Fibroblast of the aortic adventitia (primary cell): ENCODE measurements at places on chromosomes 5 and 9. TPM values are rescaled to one million over a fixed set of nuclear protein-coding genes. Genes with fewer than 3 reads are reported as not detected.

Gene CCDC152
- 3.4 and 5.8 TPM in 2 replicates for total RNA-seq

DNA sequence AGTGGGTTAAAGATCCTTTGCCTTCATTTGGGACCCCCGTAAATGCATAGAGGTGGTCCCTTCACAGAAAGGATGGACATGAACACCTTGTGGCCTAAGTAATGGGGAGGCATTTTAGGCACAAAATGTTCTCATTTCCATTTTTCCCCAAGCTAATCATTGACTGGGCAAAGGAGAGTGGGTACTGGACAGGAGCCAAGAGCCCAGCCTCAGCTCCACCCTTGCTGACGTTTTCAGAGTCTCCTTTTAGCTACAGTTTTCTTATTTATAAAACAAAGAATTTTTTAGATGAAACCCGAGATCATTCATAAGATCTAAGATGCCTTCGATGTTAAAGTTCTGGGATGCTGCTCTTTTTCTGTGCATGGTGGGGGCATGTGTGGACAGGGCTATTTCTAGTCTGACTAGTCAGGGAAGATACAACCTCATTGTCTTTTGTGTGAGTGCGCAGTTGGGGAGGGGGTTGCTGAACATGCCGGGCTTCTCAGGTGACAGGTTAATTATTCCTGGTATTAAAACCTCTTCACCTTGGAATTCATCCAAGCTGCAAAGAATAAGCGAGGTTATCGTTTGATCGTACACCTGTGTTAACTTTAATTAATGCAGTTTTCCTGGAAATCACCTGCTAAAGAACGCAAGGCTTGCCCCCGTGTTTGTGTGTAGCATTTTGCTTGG is 48.4 kb downstream of the ADAMTS16 start:
- no peak for DNase-seq

DNA sequence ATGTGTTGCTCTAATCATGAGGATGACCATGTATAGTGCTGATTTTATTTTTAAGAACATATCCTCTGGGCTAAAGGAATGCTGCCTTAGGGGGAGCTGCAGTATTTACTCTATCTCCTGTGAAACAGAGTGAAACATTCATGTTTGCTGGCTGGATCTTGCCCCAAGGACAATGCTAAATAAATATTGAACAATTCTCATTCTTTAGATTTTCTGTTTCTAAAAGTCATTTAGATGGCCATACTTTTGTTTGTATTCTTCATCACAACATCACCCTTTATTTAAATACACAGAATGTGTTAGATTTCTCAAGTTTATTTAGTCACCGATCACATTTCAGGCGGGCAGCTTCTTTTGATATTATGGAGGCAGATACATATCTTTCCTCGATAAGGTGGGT is 103.3 kb downstream of the ARHGEF28 start:
- no peak for DNase-seq

DNA sequence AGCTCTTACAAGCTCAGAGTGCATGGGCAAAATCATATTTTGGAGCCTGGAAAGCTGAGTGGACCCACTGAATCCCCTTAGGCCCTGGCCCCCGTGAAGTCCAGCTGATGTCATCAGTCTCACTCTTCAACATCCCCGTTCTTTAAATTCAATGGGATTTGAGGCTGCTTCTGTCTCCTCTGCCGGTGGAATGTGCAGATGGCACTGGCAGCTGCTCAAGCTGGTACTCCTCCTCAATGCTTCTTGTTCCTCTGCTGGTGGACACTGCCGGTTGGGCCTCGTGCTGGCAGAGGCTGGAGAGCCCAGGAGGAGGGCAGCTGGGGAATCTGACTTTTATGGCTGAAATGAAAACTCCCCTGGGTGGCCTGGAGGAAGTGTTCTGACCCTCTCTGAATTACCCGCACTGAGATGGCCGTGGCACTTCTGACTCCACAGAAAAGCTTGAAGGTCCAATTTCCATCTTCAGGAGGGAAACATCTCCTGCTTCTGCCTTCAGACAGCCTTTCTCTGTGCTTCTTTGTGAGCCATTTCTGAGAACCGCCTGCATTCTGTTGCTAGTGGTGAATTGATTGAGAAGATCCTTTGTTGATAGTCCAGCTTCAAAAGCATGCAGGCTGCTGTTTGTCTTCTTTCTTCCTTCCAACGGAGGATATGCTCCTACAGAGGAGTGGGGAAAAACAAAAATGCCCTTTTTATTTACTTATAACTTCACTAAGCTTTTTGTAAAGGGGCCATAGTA is 298.9 kb downstream of the TMEM38B start:
- no peak for DNase-seq

DNA sequence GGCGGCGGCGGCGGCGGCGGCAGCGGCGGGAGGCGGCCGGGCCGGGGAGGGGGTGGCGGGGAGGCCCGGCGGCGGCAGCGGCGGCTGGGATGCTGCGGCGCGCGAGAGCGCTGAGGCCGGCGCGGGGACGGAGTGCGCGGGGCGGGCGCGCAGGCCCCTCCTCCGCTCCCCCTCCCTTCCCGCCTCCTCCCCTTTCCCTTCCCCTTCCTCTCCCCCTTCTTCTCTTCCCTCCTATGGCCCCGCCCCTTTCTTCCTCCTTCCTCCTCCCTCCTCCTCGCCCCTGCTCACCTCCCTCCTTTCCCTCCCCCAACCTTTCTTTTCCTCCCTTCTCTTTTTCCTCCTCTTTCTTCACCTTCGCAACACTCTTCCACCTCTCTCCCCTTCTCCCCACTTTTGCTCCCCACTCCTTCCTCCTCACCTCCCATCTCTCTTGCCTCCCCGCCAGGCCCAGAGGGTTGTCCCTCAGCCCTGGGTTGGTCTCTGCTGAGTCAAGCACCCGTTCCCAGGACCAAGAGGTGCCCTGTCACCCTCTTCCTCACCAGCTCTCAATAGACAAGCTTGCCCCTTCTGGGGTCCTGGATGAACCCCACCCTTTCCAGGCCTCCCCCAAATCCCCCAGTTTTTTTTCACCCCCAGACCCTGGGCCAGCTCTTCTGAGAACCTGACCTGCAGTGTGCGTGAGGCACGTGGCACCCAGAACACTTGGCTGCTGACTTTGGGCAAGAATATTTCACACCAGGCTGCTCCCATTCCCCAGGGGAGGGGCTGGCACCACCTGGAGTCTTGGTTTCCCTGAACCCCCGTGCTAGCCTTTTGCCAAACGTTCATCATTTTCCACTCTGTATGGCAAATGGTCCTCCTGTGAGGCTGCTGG is at the start of gene SEMA4D:
Gene SEMA4D (minus strand): TSS at position 136 of the 874 bp plus-strand sequence. CDS start 92,657 bp downstream, outside the sequence.
- DNase-seq = peak; percentile 10

Gene F2RL1
- 3.1 and 35.1 TPM in 2 replicates for total RNA-seq

Gene INSL6
- not detected in 2 replicates for total RNA-seq

GRCh38 chr5:89064736-89065135 is 181.8 kb upstream of the MEF2C start:
- DNase-seq = peak; percentile 10

DNA sequence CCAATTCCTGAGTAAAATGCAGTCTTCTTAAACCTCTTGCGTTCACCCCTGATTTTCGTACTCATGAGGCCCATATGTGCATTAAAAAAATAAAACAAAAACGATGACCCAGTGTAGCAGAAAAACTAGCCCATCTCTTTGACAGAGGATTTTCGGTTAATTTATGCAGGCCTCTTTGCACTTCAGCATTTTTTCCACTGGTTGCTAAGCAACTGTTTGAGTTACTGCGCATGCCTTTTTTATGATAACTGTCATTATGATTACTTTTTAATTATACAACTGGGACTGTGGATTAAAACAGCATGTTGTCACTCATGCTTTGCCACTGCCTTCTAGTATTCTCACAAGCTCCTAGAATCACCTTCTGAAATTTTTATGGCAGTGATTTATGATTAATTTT is 165.0 kb downstream of the SMARCA2 start:
- DNase-seq = no peak

Gene BASP1
- 18.5 and 50.7 TPM in 2 replicates for total RNA-seq

Gene TRUB2
- total RNA-seq = 13.6 and 26.2 TPM in 2 replicates

- DNase-seq = no peak
Observed at GRCh38 chr9:4690144-4690543, 10.8 kb downstream of the CDC37L1 start.

Gene WNT8A
- not detected in 2 replicates for total RNA-seq

Gene SLC45A2
- total RNA-seq = 0.09 TPM in 1 of 2 replicates, not detected in the other

Gene ADAMTS13
- 1.4 and 2.1 TPM in 2 replicates for total RNA-seq

DNA sequence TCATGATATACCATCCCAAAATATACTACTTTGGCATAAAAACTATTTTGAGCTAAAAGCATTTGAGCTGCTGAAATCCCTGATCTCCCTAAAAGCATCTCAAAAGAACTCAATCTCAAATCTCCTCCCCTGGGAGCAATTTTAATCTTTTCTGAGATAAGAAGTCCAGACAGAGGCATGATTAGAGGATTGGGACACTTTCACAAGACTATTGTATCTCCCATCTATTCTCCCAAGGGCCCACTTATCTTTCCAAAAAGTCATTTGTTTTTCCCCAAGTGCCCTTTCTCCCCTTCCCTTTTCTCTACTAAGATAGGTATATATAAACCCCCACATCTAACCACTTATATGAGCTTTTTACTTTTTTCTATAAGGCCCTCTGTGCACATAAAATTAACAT is 79.7 kb downstream of the ALDH7A1 start:
- peak; percentile 57 for DNase-seq

Gene ARSI
- 1.5 and 2.1 TPM in 2 replicates for total RNA-seq

Gene ITGA1
- total RNA-seq = 4.2 and 26.7 TPM in 2 replicates

DNA sequence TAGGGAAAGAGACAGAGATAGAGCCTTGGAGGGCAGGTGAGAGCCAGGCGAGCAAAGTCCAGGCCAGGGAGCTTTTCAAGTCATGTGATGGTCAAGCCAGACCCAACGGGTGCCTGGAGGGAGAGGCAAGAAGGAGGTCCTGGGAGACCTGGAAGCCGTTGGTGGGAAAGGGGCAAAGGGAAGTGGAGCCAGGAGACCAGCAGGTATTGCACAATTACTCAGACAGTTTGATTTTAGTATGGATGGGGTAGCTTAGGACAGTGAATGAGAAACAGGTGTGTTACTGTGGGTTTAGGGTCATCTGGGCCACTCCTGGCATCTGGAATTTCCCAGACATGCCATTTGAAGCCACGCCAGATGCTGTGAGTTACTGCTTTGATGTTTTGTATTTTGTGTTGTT is 5.1 kb downstream of the SECISBP2 start:
- DNase-seq = no peak

Gene SPINK7
- total RNA-seq = 0.41 TPM in 1 of 2 replicates, not detected in the other

DNA sequence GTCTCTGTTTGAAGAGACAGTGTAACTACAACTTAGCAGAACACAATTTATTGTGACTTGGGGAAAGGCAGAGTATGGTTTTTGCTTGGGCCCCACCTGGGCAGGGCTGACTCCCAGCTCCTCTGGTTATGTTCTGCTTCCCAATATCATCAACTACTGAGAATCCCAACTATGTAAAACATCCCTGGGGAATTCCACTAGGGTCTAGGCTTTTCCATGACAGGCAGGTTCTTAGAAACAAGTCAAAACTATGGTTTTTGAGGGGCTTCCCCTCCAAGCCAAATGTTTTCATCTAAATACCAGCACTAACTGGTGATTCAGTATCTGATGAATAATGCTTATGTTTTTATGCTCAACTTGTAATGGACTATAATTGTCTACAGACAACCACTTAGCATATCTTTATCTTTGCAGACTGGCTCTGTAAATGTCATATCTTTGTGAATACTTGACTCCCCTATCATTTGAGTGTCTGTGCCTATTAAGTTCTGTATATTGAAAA is 409.5 kb downstream of the PDE4D start:
- no peak for DNase-seq

Gene CD74
- 0.41 and 1.1 TPM in 2 replicates for total RNA-seq

DNA sequence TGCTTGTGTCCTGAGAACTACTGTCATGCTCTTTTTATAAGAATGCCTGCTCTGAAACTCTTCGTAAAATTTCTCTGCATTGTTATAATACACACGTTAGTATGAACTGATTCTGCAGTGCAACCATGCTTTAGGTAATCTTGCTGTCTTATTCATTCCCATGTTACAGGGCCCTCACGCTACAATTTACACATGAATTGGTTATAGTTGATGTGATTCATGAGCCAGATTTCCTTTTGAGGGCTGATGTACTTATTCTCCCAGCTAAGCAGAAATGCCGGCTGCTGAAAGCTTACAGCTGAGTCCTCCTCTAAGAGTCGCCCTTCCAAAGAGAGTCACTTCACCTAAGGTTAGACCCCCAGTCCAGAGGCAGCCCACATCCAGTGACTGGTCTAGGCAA is 233.5 kb upstream of the PCSK5 start:
- DNase-seq = no peak

Gene CAMK4
- total RNA-seq = 2.9 and 5.4 TPM in 2 replicates

Gene ELOVL7
- 0.18 TPM in 1 of 2 replicates, not detected in the other for total RNA-seq

Gene SPAG8
- 0.81 and 3.3 TPM in 2 replicates for total RNA-seq

Gene SLC35D2
- total RNA-seq = 7.8 and 14.6 TPM in 2 replicates

Gene SEMA5A
- total RNA-seq = 13.9 and 57.0 TPM in 2 replicates

- peak; percentile 31 for DNase-seq
Observed at GRCh38 chr9:22643541-22643940, 196.9 kb downstream of the DMRTA1 start.

- DNase-seq = peak; percentile 93
Observed at GRCh38 chr5:134029156-134029555, 24.4 kb upstream of the VDAC1 start.

DNA sequence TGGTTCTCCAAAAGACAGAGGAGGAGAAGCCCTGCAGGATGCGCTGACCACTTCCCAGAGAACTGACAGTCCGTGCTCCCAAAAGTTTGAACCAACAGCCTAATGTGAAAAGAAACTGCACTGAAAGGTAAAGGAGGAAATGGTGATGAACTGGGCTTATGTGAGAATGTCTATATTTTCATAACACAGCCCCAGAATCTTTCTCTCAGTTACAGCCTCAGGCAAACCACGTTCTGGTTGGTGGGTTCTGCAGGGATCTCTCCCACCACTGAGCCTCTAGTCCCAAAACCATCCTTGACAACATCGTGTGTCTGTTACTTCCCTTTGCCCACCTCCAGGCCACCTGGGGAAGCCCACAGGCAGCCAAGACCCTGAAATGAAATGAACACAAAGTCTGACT is 23.9 kb downstream of the SPARC start:
- no peak for DNase-seq

DNA sequence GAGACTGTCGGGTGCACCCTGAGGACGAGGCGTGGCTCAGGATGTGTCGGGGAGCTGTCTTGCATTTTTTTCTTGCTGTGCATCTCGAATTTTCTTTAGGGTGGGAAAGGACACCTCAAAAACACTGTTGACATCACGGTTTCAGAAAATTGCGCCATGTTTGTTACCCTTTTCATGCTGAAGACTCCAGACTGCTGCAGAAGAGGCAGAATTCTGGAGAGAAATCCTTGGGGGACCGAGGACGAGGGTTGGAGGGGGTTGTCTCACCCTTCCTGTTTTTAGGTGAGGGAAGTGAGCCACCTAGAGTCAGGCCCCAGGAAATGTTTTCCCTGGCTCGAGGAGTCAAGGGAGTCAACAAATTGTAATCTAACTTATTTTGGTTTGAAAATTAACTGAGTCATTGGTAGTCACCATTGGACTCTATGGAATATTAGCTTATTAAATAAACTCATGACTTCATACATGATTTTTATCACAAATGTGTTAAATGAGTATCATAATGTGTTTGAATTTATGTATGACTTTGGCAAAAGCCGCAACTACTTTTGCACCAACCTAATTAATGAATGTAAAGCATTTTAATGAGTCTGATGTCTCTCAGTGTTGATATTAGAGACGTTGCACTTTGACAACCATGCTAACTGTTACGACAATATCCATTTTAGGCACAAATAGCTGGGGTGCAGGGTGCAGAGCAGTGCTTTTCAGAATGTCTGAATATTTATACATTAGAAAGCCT is 724 bp upstream of the LYSMD3 start:
- peak; percentile 84 for DNase-seq

Gene LRRC19
- not detected in 2 replicates for total RNA-seq

Gene CAPSL
- not detected in 2 replicates for total RNA-seq

- DNase-seq = no peak
Observed at GRCh38 chr5:104494083-104494482, 931.5 kb upstream of the NUDT12 start.

GRCh38 chr9:673264-673965 is 168.1 kb upstream of the DMRT1 start:
- no peak for DNase-seq
